Stimulated activated CD8-positive, alpha-beta memory T cell treated with anti-CD3 and anti-CD28 coated beads, Interleukin-7, amount 100 ng/mL, for 48 hours (primary cell): ENCODE measurements at places on chromosomes 7 and 10.

DNA sequence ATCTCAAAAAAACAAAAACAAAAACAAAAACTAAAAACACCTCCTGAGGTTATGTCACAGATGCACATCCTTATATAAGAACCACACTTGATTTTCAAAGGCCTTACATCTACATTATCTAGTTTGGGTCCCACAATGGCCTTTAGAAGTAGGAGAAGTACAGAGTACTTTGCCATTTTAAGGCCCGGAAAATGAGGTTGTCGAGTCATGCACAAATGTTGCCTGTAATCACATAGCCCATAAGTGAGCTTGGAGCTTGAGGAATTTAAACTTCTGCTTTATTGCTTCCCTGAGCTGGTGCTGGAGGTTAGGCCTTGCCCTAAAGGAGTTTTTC lies 9.7 kb upstream of the MKRN1 start:
- DNase-seq = no peak

DNA sequence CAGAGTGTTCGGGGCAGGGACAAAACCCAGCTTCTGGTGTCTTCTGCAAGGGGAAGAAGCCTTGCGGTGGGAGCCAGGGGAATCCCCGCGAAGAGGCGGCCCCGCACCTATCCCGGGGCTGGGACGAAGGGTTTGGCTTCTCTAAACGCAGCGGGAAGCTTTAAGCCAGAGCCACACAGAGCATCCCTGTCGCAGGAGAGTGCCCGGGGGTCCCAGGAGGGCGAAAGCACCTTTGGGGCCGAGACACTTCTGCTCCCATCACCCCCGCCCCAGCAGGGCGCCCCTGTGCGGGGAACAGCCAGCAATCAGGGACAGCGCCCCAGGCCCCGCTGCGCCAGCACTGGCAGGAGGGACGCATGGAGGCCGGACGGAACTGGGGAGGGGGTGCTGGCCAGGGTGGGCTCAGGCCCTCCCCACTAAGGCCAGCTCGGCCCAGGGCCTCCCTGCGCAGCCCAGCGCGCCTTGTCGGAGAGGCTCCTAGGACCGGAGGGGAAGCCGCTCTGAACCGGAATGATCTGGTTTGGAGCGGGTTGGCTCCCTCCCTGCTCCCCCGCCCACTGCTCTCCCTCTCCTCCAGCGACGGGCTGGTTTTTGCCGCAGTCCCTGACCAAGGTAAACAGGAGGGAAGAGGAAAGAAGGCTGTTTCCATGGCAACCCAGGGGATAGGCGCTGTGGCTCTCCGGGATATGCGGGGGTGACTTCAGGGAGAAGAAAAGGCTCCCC lies 63.9 kb downstream of the TMEM209 start:
- no peak for DNase-seq

GRCh38 chr10:31490858-31491504 lies 172.0 kb downstream of the ZEB1 start:
- DNase-seq = no peak

GRCh38 chr10:124126145-124126982 lies 33.0 kb upstream of the CHST15 start:
- DNase-seq = no peak

- DNase-seq = no peak
These were observed 6.5 kb downstream of the UROS start for GRCh38 chr10:125816548-125816947.

GRCh38 chr7:106611911-106612310 lies 49.0 kb downstream of the CCDC71L start:
- DNase-seq = no peak

DNA sequence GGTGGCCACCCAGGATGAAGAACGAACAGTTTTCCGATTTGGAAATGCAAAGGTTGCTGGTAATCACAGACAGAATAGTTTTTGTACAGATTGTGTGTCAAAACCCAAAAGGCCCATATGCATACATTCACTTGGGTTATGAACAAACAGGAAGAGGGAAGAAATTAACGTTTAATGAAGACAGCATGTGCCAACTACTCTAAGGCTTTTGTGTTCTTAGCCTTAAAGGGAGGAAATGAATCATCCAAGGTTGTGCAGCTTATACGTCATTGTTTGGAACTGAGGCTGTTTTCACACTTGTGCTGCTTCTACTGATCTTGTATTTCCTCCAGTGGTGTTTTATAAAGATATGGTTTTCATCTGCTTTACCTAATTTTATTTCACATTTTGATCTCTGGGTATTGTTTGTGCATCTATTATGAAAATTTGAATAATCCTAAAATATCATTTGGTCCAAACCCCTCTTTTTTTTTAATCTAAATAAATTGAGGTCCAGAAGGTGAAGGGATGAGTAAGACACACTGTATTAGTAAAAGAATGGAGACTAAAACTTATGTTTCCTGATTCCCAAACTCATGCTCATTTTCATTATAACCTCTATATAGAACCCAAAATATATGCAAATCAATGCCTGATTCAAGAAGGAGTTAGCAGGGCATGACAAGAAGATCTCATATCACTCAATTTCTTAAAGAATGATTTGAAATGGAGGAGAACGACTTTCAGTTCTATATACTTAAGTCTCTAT lies 373.1 kb downstream of the THSD7A start:
- DNase-seq = no peak

DNA sequence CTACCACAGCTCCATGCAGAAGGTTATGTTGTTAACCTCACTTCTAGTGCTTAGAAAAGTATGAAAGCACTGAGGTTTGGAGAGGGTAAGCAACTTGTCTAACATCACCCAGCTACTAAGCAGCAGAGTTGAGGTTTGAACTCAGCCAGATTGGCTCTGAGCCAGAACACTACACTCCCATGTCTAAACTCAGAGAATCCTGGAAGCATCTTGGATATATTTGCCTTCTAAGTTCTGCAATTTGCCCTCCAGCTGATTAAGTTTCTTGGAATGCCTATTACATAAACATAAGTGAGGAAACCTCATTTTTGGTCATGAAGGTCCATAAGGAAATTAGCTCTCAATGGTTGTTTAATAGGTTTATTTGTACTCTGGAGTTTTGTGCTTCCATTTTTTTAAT lies 78.1 kb upstream of the PHYHIPL start:
- DNase-seq = no peak

DNA sequence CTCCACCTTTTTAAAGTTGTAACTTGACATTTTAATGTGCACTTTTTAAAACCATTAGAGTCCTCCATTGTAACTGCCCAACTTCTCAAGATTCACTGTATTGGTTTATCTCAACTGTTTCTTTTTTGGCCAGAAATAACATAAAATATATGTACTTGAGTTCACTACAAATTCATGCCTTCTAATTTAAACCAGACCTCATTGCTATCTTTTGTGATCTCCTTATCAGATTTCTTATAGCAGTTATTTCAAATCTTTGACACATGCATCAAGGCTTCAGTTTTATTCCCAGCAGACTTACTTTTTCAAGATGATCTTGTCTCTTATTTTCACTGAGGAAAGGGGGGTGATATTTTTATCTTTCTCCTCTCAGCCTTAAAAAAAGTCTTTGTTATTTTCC lies 154.3 kb downstream of the PHF14 start:
- DNase-seq = no peak

DNA sequence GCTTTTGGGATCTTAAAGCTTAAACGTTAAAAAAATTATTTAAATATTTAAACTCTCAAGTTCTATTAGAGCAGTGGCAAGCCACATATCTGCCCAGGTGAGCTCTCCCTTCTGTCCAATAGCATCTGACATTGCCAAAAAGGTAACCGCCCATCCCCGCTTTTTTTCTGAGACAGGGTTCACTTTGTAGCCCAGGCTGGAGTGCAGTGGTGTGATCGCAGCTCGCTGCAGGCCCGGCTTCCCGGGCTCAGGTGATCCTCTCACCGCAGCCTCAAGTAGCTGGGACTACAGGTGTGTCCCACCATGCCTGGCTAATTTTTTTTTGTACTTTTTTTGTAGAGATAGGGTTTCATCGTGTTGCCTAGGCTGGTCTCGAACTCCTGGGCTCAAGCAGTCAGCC lies 83.2 kb downstream of the RBM33 start:
- no peak for DNase-seq

DNA sequence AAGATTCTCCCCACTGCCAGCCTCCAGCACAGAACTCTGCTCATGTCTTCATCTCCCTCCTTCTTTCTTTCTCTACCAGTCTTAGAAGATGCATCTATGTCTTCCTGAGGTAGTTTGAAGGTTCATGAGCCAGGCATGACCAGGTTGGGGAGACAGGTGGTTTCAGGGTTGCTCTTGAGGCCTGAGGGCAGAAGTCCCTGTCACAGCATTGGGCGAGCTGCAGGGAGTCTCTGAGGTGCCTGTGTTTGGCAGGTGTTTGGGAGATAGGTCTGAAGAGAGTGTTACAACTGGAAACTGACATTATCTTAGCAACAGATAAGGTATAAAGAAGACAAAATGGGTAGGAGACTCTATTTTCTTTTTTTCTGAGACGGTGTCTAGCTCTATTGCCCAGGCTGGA lies 18.7 kb downstream of the PRSS2 start:
- DNase-seq = no peak

DNA sequence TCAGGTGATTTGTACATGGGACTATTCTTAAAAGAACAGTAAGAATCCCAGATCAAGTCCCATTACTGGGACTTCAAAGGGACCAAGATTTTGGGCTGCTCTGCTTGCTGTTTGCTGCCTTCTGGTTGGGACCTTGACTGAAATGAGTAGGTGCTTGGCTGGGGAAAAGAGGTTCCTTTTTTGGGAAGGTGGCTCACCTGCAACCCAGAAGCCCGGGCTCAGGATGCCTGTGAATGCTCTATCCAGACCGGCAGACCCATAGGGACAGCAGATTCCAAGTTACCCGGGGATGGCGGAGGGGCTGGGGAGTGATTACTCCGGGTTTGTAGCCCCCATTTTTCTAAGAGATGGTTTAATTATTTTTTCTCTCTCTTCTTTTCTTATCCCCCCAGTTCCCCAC lies 104.0 kb downstream of the CPXM2 start:
- DNase-seq = no peak

DNA sequence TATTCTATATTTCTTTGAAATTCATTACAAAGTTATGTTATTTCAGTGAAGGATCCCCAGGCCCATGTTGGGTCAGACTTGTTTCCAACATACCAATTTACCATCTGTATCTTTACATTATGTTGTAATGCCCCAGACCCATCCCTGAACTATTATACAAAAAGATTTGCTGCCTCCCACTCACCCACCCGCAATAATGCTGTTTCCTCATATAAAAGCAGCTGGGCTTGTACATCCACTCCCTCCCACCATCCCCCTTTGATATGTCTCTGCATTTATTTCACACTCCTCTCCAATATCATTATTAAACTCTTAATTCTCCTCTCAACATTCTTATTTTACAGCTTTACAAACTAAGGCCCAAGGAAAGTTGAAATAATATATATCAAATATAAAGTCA lies 153.7 kb downstream of the DOCK4 start:
- no peak for DNase-seq

- DNase-seq = no peak
These were observed 399.5 kb upstream of the ANKRD30A start for GRCh38 chr10:36725581-36726520.

DNA sequence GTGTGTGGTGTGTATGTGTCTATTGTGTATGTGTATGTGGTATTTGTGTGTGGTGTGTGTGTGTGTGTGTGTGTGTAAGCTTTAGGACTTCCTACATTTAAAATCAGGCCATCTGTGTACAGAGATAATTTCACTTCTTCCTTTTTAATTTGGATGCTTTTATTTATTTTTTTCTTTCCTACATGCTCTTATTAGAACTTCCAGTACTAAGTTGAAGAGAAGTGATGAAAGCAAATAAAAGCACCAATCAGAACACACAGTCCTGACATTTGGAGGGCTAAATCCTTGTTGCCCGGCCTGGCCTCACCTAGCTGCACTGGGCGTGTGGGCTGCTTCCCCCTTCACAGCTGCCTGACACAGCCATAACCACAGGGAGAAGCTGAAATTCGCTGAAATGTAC lies 3.8 kb upstream of the MRC1 start:
- DNase-seq = no peak

DNA sequence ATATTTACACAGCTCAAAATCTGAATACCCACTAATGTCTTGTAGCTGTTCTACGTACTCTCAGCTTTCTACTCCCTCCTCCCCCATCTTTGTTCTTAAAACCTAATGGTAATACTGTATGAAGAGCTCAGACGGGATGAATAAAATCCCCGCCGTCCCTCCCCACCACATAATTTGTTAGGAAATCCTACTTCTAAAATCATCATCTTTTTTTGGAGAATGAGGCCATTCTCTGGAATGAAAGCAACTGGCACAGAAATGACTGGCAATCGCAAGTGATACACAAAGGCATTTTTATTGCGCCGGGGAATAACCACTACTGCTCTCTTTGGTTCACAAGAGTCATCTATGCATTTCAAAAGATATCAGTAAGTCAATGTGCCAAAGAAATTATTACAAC lies 27.3 kb downstream of the SLC35B4 start:
- DNase-seq = no peak

DNA sequence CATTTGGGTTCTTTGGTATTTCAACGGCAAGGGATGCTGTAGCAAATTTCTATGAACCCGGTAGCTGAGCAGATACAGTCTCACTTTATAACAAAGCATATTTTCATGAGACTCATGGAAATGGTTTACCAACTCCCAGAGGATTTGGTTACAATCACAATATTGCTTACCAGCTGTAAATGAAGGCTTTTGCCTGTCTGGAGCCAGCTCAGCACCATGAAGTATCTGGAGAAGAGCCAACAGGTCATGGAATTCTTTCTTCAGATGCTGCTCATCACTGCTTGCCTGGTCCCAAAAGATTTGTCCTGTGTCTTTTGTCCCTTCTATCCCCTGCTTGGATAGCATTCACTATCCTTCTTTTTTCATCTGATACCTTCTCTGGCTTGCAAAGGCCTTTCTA lies 316.9 kb upstream of the PHYHIPL start:
- no peak for DNase-seq

- no peak for DNase-seq
These were observed 279.7 kb upstream of the KLF14 start for GRCh38 chr7:131013716-131014115.

DNA sequence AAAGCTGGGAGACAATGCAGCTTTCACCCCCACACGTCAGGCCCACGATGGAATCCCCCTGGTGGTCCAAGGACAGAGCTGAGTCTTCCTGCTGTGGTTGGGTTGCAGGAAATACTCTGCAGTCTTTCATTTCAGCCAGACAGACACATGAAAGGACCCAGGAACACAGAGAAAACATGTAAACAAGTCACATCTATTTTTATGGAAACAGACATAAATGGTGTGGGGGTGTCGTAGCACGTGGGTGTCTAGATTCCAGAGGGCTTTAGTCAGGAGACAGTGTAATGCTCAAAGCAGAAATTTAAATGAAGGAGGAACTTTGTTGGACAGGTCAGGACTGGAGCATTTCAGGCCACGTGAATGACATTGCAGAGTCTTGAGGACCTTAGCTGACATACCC lies 444.6 kb downstream of the SUGCT start:
- DNase-seq = no peak

- DNase-seq = no peak
These were observed 23.3 kb downstream of the ANKRD22 start for GRCh38 chr10:88828310-88828709.

- DNase-seq = no peak
These were observed 149.9 kb downstream of the SFMBT2 start for GRCh38 chr10:7260912-7261311.

GRCh38 chr7:82859106-82859850 lies 303.4 kb downstream of the PCLO start:
- no peak for DNase-seq
